Astrocyte of the spinal cord (primary cell): ENCODE measurements at places on chromosomes 2 and 18.
A peak's percentile ranks its signal among the peaks of the same experiment; 100 is the strongest.

DNA sequence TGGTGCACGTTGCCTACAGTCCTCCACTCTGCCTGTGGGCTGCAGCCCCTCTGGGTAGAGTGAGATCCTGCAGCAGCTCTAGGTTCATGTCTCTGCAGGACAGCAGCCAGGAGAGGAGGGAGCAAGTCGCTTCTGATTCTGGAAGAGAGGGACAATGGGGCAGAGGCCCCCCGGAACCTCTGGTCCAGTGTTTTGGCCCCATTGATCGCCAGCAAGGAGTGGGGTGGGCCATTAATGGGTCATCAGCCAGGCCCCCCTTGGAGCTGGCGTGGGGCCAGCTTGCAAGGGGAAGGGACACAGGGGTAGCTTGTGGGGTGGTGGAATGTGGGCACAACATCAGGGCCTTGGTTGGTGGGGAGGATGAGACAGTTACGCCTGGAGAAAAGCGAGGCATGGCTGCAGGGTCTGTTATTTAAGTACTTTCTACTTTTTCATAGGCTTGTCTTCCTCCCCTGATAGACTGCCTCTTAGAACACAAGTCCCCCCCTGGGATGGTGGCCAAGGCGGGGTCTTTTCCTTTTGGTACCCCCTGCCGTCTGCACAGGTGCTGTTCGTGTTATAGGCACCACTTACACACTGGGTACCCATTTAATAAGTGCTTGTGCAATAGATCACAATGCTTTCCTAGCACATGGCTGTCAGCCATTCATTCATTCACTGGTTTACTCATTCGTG lies 44.6 kb downstream of the INHBB start:
- no peak for DNase-seq

- DNase-seq, result no peak
These were observed 43.5 kb upstream of the NXPH2 start for GRCh38 chr2:138823666-138824065.

GRCh38 chr2:230408244-230408842 lies 7.7 kb upstream of the SP100 start:
- DNase-seq, result peak; percentile 61

DNA sequence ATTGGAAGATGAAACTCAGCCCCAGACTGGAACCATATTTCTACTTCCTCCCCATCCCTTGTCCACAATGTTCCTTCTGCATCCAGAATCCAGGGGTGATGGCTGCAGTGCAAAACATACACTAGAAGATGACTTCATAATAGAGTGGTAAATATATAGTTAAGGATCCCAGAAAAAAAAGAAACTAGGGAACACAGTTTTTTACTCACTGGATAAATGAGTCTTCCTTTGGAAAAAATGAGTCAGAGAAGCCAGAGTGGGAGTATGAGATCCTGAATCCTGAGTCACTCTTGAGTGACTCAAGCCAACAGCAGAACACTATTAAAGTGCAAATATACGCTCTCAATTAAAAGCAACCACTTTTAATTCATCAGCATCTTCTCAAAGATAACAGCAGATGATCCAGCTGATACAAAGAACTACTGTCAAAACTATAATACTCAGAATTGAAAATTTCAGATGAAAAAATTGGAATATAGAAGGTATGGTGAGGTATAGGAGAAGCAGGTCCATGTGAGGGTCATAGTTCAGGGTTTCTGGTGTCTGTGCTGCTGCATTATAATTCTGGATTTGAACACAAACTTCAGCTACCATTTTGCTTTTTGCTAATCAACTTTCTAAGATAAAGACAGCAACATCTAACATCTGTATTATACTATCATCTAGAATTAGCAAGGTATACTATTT lies 987.2 kb upstream of the CDH2 start:
- DNase-seq, result peak; percentile 95

- DNase-seq, result no peak
These were observed 15.4 kb upstream of the ATP6V1B1 start for GRCh38 chr2:70920367-70920715.

- no peak for DNase-seq
These were observed 750.5 kb downstream of the CPS1 start for GRCh38 chr2:211306929-211307328.

DNA sequence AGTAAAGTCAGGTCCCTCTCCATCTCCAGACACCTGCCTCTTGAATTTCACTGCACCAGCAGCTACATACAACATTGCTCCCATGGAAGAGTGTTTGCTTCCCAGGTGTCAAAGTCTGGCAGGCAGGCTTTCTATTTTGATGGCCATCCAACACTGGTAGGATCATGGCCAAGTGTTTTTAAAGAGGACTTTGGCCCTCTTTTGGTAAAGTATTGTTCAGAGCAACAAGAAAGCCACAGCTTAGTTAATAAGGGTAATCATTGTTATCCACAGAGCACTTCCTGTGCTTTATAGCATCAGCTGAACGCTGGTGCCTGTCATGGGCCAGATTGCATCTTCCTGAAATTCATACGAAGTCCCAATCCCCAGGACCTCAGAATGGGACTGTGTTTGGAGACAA lies 133.2 kb downstream of the NCK2 start:
- DNase-seq, result no peak

GRCh38 chr2:133197156-133197555 lies 371.1 kb downstream of the NCKAP5 start:
- no peak for DNase-seq

- no peak for DNase-seq
These were observed 121.3 kb upstream of the BOD1L2 start for GRCh38 chr18:57025540-57025939.

GRCh38 chr2:234392041-234392615 lies 104.8 kb downstream of the ARL4C start:
- no peak for DNase-seq

GRCh38 chr2:88856409-88857135 lies 165.1 kb downstream of the RPIA start:
- DNase-seq, result no peak

- peak; percentile 76 for DNase-seq
These were observed 114.5 kb upstream of the ZFP36L2 start for GRCh38 chr2:43340945-43341356.

GRCh38 chr2:222823183-222823930 lies 37.5 kb upstream of the ACSL3 start:
- no peak for DNase-seq

- DNase-seq, result peak; percentile 90
These were observed 742.3 kb upstream of the SLC8A1 start for GRCh38 chr2:41194230-41194629.

DNA sequence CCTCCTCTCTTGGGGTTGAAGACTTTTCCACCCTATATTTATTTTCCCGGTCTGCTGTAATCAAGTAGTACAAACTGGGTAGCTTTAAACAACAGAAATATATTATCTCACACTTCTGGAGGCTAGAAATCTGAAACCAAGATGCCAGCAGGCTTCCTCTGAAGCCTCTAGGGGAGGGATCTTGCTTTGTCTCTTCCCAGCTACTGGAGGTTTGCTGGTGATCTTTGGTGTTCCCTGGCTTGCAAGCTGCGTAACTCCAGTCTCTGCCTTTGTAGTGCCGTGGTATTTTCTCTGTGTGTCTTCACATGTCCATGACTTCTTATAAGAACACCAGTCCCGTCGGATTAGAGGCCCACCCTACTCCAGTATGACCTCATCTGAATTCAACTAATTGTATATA lies 44.4 kb downstream of the MYO3B start:
- DNase-seq, result peak; percentile 49

DNA sequence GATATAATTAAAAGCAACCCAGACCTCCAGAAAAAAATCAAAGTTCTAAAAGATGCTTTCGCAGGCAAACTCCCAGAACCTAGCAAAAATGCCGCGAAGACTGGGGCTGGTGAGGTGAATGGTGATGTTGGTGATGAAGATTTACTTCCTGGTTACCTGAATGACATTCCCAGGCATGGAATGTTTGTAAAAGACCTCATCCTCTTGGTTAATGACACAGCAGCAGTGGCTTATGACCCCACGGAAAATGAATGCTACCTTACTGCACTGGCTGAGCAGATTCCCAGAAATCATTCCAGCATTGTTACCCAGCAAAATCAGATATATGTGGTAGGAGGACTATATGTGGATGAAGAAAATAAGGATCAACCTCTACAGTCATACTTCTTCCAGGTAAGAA lies 994 bp downstream of the KLHL41 start:
- no peak for DNase-seq

GRCh38 chr2:2769481-2770431 lies 438.7 kb upstream of the MYT1L start:
- DNase-seq, result no peak

DNA sequence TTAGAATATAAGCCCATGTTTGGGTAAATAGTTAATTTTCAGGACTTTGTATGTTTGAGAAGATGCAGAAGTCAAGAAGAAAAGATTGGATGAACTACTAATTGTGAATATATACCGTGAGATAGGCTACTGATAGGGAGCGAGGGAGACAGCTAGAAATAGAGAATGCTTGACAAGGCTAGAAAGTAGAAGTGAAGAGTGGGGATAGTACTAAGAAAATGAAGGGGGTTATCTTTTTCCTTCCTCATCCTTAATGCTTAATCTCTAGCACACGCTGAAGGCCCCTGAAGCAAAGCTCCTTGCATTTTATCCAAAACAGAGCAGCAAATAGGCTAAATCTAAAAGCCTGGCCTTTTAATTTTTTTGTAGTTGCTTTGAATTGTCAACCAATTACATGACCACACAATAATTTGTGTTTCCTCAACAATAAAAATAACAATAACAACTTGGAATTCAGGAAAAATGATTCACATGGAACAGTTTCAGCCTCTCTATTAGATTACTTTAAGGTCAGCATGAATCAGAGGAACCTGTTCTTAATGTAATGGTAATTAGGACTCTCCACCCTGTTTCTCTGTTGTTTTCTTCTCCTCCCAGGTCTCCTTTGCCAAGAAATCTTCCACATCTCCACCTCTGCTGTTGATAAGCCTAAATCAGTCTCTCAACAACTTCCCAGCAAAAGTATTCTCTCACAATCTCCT lies 1071.3 kb upstream of the ZEB2 start:
- no peak for DNase-seq

- no peak for DNase-seq
These were observed 374.2 kb upstream of the HNMT start for GRCh38 chr2:137590102-137590501.

- DNase-seq, result no peak
These were observed 313.4 kb downstream of the PRKCE start for GRCh38 chr2:45964906-45965305.

GRCh38 chr18:4839639-4840038 lies 357.4 kb downstream of the AKAIN1 start:
- no peak for DNase-seq

GRCh38 chr18:70559446-70559845 lies 270.6 kb downstream of the SOCS6 start:
- no peak for DNase-seq

- no peak for DNase-seq
These were observed 126.8 kb downstream of the ATP9B start for GRCh38 chr18:79195716-79196683.

GRCh38 chr2:27715318-27716210 lies 51.9 kb downstream of the SLC4A1AP start:
- peak; percentile 55 for DNase-seq

DNA sequence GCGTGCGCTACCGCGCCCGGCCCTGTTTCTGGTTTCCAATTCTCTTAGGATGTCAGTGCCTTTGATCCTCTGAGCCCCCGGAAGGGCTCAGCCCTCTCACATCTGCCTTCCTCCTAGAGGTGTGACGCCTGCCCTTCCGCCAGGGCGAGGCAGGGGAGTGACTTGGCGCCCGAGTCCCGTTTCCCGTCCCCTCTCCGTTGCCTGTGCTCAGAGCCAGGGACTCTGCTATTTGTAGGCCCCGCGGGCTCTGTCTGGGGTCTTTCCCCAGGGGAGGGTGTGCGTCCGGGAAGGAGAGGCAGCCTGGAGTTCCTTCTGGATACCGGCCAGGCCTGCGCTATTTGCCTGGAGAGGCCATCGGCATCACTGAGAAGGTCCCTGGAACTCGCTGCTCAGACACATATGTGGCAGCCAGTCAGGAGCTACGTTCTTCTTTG lies 103.7 kb upstream of the TAF1B start:
- no peak for DNase-seq

- no peak for DNase-seq
These were observed 251.5 kb downstream of the ZNF521 start for GRCh38 chr18:25100418-25100817.

- DNase-seq, result peak; percentile 40
These were observed 23.9 kb downstream of the TNFAIP6 start for GRCh38 chr2:151381266-151381665.

- DNase-seq, result peak; percentile 63
These were observed 315.6 kb downstream of the IRS1 start for GRCh38 chr2:226483745-226484619.

- DNase-seq, result no peak
These were observed 1473.8 kb upstream of the DDX18 start for GRCh38 chr2:116340690-116341089.

DNA sequence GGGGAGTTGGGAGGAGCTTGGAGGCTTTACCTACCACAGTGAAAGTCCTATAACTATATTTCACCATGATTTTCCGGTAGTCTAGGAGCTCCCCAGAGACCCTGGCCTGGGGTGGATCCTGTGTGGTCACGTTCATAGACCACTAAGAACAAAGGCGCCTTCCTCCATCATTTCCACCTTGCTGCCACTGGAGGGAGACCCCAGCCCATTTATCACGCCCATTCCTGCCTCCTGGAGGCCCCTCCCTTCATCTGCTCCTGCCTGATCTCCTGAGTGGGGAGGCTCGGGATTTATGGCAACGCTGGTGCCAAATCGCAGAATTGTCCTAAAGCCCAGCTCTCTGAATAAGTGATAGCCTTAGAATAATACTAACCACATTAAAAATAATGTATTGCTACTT lies 507.6 kb upstream of the SPHKAP start:
- DNase-seq, result peak; percentile 28

- peak; percentile 99 for DNase-seq
These were observed 63.5 kb upstream of the CTLA4 start for GRCh38 chr2:203804070-203804469.

DNA sequence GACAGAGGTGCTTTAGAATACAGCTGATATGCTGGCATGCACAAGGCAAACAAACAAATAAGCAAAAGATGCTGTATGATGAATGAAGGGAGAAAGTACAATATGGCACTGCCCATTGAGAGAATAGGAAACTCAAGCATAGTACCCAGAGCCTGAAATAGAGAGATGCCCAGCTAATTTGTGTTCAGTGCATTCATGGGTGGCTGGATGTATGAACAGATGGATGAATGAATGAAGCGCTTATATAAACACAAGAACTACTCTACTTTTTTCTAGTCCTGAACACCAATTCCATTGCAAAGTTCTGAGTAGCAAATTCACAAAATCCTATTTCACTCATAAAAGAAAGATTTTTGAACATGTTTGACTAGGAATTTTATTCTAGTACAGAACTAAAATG lies 756.3 kb downstream of the SATB2 start:
- DNase-seq, result no peak

- DNase-seq, result no peak
These were observed 26.6 kb upstream of the SEH1L start for GRCh38 chr18:12921178-12921577.
